GM10248 (cell line): ENCODE measurements at places on chromosomes 6 and 20.
A peak's percentile ranks its signal among the peaks of the same experiment; 100 is the strongest.

- no peak for DNase-seq
These were observed 220.6 kb upstream of the TSHZ2 start for GRCh38 chr20:52751571-52751970.

DNA sequence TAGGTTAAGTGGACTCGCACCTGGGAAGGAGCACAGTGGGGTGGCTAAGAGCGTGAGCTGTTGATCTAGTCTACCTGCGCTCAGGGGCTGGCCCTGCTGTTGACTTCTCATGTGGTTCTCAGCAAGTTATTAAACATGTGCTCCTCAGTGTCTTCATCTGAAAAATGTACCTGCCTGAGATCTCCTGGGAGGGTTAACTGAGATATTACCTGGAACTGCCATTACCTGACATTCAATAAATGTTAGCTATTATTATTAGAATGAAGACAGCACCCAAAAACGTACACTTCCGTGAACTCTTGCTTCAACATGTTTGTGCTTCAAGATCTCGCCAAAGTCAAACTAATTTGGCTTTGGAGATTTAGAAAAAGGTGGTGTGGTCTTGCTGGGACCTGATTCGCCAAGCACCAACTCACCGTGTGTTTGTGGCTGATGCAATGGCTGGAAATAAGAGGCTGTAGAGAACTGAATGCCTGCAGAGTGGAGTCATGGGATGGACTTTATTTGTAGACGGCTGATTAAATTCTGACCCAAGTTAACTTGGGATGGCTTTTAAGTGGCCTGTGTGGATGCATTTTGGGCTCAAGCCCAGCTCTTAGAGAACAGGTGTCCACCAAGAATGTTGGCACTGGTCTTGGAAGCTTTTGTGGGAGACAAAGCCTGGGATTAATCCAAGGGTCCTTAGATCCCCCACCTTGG lies 692.9 kb downstream of the QKI start:
- DNase-seq: no peak

DNA sequence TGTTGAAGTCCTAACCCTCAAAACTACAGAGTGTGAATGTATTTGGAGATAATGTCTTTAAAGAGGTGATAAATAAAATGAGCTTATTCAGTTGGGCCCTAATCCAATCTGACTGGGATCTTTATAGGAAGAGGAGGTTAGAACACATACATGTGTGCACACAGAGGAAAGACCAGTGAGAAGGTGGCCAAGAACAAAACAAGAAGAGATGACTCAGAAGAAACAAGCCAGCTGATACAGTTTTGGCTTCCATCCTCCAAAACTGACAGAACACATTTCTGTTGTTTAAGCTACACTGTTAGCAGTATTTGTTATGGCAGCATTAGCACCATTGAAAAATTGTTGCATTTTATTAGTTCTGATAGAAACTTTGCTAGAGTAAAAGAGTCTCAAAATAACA lies 609.3 kb upstream of the IMPG1 start:
- no peak for DNase-seq

DNA sequence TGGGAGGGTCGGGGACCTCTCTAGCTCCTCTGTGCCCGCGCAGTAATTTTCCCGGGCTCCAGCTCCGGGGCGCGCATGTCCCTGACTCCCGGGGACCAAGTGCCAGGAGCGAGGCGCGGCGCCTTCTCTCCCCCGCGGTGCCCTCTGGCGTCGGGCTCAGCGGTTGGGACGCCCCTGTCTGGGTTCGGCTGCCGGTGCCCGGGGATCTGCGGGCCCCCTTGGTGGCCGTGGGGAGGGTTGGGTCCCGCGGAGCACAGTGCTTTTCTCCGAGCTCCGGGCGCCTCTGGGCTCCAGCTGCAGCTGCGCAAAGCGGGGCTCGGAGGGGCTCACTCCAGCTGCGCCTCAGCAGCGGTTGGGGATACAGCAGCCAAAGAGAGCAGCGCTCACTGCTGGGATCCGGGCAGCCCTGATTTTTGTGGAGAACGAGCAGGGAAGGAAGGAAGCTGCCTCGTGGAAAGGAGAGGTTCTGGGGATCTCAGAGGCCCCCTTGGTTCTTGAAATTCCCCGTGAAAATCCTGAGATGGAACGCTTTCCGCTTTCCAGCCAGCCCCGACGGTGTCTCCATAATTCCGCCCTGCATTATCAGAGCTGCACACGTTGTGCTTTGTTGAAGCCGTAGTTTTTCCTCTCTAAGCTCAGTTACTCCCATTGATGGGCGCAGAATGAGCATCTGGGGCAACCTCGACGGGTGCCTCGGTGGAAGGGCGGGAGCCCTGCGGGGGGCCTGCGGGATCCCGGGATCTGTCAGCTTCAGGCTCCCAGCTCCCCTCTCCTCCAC lies 861 bp downstream of the PPP1R14C start:
- no peak for DNase-seq

DNA sequence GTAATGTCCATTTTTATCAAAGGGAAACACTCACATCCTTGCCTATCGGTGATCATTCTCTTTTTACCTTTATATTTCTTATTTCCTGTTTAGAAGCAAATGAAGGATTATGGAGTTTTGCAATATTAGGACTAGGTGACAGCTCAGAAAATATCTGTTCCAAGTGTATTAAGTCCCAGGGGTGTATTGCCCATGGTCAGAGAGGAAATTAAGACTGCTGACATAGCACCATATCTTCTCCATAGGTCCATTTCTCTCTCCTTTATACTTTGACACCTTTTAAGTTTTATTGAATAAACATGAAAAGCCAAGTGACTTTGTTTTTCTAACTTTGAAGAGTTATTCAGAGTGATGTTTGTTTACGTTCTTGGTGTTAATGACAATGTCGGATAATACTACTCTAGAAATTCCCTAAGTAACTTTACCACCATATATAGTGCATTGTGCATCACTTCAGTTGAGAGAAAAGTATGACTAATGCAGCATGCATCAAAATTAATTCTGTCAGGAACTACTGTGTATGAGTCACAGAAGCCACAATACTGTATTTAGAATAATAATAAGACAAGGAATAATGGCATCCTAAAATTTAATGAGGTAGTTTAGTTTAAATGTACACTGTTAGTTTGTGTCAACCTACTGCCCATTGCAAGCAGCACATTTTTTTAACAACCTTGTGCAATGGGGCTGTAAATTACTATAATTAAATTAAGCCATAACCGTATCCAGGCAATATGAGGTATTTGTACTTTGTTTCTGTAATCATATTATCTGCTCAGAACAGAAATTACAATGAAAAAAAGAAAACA lies 474.4 kb upstream of the RNF217 start:
- DNase-seq: no peak

DNA sequence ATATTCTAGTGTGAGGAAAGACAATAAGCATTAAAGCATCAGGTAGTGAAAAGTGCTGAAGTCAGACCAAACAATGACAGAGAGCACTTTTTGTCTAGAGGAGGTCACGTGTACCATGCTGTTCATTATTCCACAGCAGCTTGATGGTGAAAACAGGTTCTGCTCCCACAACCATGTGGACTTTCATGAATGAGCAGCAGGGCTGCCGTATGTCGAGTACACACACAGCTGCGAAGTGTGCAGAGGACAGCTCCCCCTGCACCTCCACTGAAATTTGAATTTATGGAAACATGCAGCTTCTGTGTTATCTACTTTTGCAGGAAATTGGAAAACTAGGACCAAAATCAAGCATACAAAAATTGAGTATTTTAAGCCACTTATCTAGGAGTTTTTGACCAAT lies 85.3 kb downstream of the MAP7 start:
- no peak for DNase-seq

DNA sequence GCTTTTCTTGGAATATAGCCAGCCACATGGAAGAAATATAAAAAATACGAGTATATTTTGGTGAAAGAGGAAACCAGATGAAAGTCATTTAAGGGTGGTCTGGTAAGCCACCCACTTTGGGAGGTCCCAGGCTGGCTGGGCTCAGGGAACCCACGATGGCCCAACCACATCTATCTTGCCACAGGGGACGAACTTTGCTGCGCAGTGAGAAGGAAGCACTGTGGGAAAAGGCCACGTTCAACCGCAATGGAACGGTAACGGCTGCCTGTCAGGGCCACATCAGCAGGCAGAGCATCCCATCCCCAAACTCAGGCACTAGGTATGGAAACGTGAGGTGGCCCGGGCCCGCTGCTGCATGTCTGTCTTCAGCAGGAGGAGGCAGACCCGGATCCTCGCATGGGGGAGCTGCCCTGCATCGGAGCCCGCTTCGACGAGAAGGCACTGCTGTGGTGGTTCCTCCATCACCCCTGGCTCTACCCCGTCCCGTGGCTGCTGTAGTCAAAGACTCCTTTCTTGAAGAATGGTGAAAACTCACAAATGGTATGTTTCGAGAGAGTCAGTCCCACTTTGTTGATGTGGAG lies 300.4 kb downstream of the KIF16B start:
- no peak for DNase-seq

DNA sequence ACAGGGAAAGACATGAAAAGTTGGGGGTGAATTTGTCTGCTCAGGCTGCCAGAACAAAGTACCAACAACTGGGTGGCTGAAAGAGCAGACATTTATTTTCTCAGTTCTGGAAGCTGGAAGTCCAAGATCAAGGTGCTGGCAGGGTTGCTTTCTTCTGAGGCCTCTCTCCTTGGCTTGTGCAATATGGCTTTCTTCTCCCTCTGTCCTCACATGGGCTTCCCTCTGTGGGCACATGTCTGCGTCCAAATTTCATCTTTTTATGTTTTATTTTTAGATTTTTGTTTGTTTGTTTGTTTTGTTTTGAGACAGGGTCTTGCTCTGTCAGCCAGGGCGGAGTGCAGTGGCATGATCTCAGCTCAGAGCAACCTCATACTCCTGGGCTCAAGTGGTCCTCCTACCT lies 6.2 kb upstream of the SYNJ2 start:
- DNase-seq: no peak

DNA sequence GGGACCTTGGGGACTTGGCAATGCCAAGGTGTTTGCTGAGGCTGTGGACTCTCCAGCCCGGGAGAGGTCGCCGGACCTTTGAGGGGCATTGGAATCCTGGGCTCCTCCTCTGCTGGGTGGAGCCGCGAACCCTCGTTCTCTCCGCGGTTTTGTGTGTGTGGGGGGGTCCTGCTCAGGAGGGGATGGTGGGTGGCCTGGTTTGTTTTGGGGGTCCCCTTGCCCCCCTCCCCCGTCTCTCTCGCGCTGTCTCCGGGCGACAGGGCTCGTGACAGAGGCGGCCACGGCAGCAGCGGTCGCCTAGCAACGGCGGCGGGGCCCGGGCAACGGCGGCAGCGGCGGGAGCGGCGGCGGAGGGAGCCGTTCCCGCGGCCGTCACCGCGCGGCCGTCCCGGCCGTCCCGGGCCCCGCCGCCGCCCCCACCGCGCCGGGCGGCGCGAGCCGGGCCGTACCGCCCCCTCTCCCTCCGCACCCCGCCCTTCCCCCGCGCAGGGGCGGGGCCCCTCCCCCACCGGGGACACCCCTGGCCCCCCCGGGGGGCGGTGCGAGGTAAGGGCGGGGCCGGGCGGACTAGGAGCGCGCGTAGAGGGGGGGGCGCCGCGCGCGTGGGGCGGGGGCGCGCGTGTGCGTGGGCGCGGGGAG lies 7.8 kb downstream of the SYNGAP1 start:
- DNase-seq: peak; percentile 72

DNA sequence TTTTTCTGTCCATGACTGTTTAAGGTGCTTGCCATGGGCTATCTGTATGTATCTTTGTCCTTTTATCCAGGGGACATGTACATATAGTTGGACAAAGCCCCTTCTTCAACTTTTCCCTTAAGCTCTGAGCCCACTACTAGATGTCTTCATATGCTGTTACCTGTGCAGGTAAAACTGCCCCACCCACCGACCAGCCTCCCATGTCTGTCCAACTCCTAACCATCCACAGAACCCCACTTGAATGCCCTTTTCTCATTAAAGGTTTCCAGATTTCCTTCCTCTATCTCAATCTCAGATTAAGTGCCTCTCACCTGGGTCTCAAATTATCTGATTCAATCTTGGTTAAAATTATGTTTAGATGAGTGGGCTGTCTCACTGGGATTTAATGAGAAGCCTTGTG lies 136.3 kb downstream of the RNASET2 start:
- DNase-seq: no peak

DNA sequence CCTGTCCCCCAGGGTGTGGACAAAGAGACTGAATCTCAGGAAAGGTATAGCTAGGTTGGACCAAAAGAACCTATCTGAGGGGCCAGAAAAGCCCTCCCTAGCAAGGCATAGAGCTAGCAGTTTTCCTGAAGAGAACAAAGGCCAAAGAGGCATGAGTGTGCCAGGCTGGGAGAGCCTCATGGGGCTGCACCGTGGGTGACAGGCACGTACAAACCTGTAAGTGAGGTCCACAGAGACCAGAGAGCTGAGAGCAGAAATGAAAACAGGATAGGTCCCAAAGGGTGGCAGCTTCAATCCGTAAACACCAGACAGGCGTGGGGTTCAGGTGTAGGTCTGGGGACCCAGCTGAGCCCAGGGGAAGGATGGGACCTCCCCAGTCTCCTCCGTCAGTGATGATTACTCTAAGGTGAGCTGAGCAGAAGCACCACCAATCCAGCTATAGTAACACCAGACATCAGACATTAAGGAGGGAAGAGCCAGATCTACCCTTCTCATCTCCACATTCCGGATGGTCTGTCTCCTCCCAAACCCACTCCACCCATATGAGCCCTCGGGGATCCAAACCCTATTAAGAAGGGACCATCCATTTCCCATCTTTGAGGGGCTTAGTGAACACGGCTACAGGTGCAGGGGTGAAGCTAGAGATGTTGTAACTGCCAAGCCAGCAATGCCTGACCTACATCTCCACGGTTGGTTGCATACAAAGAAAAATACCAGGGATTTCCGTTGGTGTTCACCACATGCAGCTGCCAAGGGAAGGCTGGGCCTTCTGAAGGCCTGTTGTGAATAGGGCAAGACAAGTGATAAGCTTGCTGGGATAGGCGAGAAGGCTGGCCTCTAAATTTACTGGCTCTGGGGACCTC lies 38.3 kb downstream of the BCL2L1 start:
- DNase-seq: no peak

GRCh38 chr20:54458219-54458618 lies 17.2 kb upstream of the DOK5 start:
- no peak for DNase-seq

DNA sequence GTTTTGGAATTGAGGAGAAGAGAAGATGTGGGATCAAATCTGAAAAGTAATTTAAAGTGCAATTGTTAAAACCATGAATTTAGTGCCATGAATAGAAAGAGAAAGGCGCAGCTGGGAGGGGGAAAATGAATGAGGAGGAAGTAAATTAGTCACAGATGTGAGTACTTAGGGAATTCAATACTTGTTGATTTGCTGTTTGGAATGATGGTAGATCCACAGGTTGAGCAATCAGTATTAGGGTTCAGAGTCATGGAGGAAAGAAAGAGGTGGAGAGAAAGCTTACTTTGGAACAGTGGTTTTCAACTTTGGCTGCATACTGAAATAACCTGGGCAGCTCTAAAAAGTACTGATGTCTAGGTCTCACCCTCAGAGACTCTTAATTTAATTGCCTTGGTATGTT lies 229.7 kb upstream of the ASCC3 start:
- DNase-seq: no peak
